Activated naive CD4-positive, alpha-beta T cell treated with anti-CD3 and anti-CD28 coated beads, Interleukin-2, amount 50 U/mL, for 16 hours (primary cell): ENCODE measurements at places on chromosomes 1 and 21.

DNA sequence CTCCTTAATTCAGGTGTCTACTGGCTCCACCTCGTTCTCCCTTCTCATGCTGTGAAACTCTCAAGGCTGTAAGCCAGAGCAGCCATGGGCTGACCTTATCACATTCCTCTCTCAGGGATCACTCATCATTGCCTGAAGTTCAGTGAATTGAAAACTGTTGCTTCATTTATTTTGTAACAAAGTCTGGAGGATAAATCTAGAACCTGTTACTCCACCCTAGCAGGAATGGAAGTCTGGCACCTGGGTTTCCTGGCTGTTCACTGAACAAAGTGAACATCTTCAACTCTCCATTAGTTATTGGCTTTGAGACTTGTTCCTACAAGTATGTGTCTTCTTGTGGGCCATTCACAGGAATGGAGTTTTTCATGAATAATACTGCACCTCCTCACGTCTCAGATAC lies 584.1 kb downstream of the PTPRU start:
- DNase-seq: no peak

GRCh38 chr1:202023001-202023433 lies 12.6 kb downstream of the ELF3 start:
- DNase-seq: no peak

- DNase-seq: no peak
Observed at GRCh38 chr1:165350840-165351239, 5.7 kb downstream of the LMX1A start.

DNA sequence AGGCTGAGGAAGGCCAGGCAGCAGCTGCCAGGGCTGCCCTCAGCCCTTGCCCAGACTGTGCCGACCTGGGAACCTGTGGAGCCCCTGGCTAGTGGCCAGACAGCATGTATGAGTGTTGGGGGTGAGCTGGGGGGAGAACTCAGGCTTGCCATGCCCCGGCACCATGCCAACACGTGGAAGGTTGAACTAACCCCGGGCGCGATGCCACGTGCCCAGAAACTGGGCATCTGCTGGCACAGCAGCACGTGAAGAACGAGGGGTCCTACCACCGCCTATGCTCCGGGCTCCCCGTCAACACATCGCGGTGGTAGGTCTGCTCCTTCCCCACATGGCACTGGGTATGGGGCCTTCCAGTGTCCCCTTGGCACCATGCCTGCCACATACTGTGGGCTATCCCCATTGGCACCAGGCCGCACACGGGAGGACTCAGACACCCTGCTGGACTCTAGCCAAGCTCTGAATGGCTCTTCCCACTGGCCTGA lies 68.7 kb downstream of the CASZ1 start:
- no peak for DNase-seq
